Stomach (tissue), 19 donors: ENCODE measurements at places on chromosomes 3 and 15. TPM values are rescaled to one million over a fixed set of nuclear protein-coding genes. Genes with fewer than 3 reads are reported as not detected.

GRCh38 chr3:143041903-143042302 lies 40.5 kb downstream of the U2SURP start:
- peaks cover under 1% of the 10 kb centered on the region for H3K4me1 ChIP-seq
- H3K36me3 ChIP-seq, result peaks cover 16% of the 10 kb centered on the region
- DNase-seq, result no peak
- no peaks in the 10 kb centered on the region for H3K27me3 ChIP-seq
- no peak overlapping the region for H3K27ac ChIP-seq

Gene POPDC2
- total RNA-seq, result 8.5 TPM

GRCh38 chr3:197317250-197317963 lies 19.0 kb upstream of the DLG1 start:
- no peak for DNase-seq
- H3K4me1 ChIP-seq, result no peaks in the 10 kb centered on the region
- no peaks in the 10 kb centered on the region for H3K27me3 ChIP-seq

Gene CHRM5
- not detected for total RNA-seq

GRCh38 chr3:77203851-77204250 lies 164.0 kb downstream of the ROBO2 start:
- no peak overlapping the region for H3K4me3 ChIP-seq
- no peak overlapping the region for H3K27ac ChIP-seq
- H3K36me3 ChIP-seq, result no peaks in the 10 kb centered on the region
- H3K4me1 ChIP-seq, result no peaks in the 10 kb centered on the region
- DNase-seq, result no peak
- no peaks in the 10 kb centered on the region for H3K27me3 ChIP-seq

DNA sequence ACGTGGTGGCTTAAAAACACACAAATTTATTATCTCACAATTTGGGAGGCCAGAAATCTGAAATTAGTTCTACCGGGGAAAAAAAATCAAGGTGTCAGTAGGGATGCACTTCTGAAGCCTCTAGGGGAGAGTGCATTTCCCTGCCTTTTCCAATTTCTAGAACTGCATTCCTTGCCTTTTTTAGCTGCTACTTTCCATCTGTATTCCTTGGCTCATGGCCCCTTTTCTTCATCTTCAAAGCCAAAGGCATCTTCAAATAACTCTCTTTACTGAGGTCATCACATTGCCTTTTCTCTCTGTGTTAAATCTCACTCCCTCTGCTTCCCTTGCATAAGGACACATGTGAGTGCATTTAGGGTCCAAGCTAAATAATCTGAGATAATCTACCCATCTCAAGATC lies 69.5 kb upstream of the NEO1 start:
- no peak overlapping the region for H3K4me3 ChIP-seq
- no peaks in the 10 kb centered on the region for H3K4me1 ChIP-seq
- no peaks in the 10 kb centered on the region for H3K36me3 ChIP-seq

Gene ITIH1
- not detected for total RNA-seq

DNA sequence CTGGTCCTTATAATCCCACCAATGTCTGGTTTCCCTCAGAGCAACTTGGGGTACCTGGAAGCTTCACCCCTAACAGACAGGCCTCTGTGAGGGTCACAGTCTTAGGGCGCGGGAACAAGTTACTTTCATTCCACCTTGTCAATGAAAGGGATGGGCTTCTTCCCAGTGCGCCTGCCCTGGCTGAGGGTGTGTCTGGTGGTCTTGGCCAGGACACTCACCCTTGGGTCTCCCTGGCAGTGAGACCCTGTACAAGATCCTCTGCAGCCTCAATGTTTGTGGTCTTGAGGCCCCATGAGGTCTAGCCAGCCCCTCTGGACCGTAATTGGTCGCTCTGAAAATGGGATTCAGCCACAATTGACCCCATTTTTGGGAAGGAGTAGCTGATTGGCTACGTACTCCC lies 40.2 kb downstream of the SMAD6 start:
- no peak for DNase-seq
- no peak overlapping the region for H3K4me3 ChIP-seq
- H3K36me3 ChIP-seq, result no peaks in the 10 kb centered on the region
- no peak overlapping the region for H3K27ac ChIP-seq
- peaks cover 49% of the 10 kb centered on the region for H3K4me1 ChIP-seq
- H3K27me3 ChIP-seq, result no peaks in the 10 kb centered on the region

- DNase-seq, result peak; percentile 53
- no peak overlapping the region for H3K4me3 ChIP-seq
- no peaks in the 10 kb centered on the region for H3K36me3 ChIP-seq
- no peaks in the 10 kb centered on the region for H3K27me3 ChIP-seq
These were observed 27.2 kb downstream of the ABI3BP start for GRCh38 chr3:100966049-100966491.

Gene UBAP1L
- 5.3 TPM for total RNA-seq

DNA sequence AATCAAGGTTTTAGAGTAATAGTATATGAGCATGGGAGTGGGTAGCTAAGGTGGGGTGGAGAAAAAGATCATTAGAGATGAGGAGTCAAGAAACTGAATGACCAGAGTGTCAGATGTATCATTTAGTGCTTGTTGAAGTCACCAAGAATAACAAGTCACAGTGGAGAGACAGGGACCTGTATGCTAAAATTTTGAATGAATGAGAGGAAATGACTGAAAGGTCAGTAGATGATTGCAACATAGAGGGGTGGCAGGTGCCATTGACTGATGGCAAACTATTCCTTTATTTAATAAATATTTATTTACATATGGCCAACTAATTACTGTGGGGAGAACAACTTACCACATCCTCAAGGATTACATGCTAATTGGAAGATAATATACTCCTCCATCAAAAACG lies 75.0 kb upstream of the ANKRD28 start:
- H3K36me3 ChIP-seq, result no peaks in the 10 kb centered on the region
- H3K4me1 ChIP-seq, result no peaks in the 10 kb centered on the region
- no peaks in the 10 kb centered on the region for H3K27me3 ChIP-seq
- H3K4me3 ChIP-seq, result no peak overlapping the region
- DNase-seq, result no peak

DNA sequence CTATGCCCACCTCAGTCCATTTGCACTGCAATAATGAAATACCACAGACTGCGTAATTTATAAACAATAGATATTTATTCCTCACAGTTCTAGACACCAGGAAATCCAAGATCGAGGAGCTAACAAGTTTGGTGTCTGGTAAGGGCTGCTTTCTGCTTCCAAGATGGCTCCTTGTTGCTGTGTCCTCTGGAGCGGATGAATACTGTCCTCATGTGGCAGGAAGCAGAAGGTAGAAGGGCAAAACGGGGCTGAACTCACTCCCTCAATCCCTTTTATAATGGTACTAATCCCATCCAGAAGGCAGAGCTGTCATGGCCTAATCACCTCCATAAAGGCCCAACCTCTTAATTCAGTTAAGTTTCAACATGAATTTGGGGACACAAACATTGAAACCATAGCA lies 75.3 kb downstream of the P2RY1 start:
- H3K27me3 ChIP-seq, result no peaks in the 10 kb centered on the region
- no peak overlapping the region for H3K27ac ChIP-seq
- H3K36me3 ChIP-seq, result no peaks in the 10 kb centered on the region
- H3K4me3 ChIP-seq, result no peak overlapping the region
- H3K4me1 ChIP-seq, result no peaks in the 10 kb centered on the region
- DNase-seq, result peak; percentile 5

Gene RBPMS2
- 8.7 TPM for total RNA-seq

GRCh38 chr15:95365511-95366107 lies 964.9 kb upstream of the NR2F2 start:
- H3K27me3 ChIP-seq, result no peaks in the 10 kb centered on the region
- H3K27ac ChIP-seq, result no peak overlapping the region
- H3K4me3 ChIP-seq, result no peak overlapping the region
- DNase-seq, result peak; percentile 75
- H3K4me1 ChIP-seq, result no peaks in the 10 kb centered on the region

DNA sequence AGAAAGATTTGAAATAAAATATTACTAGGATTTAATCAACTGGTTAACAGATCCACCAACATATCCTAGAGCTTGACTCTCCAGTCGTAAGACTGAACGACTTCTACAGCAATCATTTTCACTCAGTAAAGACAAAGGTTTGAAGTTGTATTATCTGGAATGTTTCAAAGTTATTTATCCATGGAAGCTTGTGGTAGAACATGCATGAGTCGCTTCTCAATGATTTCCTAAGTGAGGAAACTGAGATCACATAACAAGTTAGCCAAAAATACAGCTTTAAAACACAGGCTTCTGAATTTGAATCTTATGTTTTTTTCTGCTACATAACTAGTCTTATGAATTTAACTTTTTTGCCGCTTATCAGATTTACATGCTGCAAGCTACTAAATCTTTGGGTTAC lies 241.8 kb downstream of the FOXP1 start:
- no peak for DNase-seq
- H3K4me1 ChIP-seq, result no peaks in the 10 kb centered on the region
- H3K4me3 ChIP-seq, result no peak overlapping the region
- no peaks in the 10 kb centered on the region for H3K36me3 ChIP-seq
- no peaks in the 10 kb centered on the region for H3K27me3 ChIP-seq

DNA sequence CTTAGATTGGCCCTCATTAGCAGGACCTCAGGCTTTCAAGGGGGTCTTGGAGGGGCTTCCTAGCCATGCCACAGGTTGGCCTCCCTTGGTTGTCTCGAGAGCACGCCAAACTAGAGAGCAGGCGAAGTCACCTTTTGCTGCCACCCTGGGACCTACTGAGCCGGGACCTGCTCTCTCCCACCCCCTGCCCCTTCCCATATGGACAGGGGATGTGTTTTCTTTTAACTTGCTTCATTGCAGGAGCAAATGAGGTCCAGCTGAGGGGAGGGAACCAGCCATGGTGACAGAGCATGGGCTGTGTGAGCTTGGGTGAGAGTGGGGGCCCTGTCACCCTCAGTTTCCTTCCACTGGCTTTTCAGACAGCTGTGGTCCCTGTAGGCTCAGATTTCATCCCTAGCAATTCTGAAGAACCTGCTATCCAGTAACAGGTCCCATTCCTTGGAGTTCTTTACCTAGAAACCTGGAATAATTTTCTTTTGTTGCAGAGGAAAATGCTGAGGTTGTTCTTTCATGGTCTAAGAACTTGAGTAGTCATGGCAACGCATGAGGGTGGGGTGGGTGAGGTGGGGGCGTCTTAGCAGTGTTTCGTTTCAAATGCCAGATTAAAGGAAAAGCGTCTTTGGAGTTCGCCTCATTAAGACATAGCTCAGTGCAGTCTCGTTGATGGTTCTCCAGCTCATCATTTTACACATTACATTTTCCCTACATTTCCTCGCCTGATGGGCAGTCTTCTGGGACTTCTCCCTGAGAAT lies 20.1 kb upstream of the MAGEF1 start:
- no peak overlapping the region for H3K27ac ChIP-seq
- H3K4me1 ChIP-seq, result peaks cover 7% of the 10 kb centered on the region

GRCh38 chr15:34047893-34048775 lies 9.1 kb upstream of the AVEN start:
- H3K4me3 ChIP-seq, result no peak overlapping the region
- no peaks in the 10 kb centered on the region for H3K4me1 ChIP-seq
- H3K27me3 ChIP-seq, result no peaks in the 10 kb centered on the region
- H3K36me3 ChIP-seq, result no peaks in the 10 kb centered on the region

Gene FBXL22
- total RNA-seq, result 12.5 TPM

DNA sequence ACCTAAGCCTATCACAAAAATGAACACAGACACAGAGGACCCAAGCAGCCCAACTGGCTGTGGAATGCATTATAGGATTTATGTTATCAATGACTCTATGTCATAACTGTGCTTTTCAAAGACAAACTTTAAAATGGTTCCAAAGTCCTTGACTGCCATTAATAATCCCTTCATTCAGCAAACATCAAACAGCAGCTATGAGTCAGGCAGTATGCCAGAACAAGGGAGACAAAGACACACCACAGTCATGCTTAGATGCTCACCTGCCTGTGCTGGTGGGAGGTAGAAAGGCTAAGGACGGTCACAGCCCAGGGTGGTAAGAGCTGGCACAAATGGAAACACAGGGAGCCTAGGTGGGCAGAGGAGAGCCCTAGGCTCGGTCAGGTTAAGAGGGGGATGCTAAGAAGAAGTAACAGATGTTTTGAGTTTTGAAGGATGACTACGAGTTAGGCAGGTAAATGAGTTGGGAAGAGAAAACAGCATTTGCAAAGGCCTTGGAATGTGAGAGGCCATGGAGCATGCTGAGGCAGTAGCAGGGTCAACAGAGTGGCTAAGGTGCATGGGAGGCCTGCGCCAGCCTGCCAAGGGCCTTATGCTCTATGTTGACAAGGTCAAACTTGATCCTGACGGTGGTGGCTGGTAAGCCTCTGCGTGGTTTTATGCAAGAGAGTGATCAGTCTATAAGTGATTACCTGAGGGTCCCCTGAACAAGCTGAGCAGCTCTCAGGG lies 23.0 kb downstream of the NMNAT3 start:
- no peaks in the 10 kb centered on the region for H3K36me3 ChIP-seq
- no peaks in the 10 kb centered on the region for H3K27me3 ChIP-seq
- peak; percentile 68 for DNase-seq
- H3K27ac ChIP-seq, result no peak overlapping the region
- no peak overlapping the region for H3K4me3 ChIP-seq

GRCh38 chr3:142278451-142278850 lies 53.1 kb upstream of the GK5 start:
- no peak overlapping the region for H3K27ac ChIP-seq
- H3K4me1 ChIP-seq, result no peaks in the 10 kb centered on the region
- DNase-seq, result no peak
- H3K27me3 ChIP-seq, result no peaks in the 10 kb centered on the region
- no peaks in the 10 kb centered on the region for H3K36me3 ChIP-seq
- no peak overlapping the region for H3K4me3 ChIP-seq

DNA sequence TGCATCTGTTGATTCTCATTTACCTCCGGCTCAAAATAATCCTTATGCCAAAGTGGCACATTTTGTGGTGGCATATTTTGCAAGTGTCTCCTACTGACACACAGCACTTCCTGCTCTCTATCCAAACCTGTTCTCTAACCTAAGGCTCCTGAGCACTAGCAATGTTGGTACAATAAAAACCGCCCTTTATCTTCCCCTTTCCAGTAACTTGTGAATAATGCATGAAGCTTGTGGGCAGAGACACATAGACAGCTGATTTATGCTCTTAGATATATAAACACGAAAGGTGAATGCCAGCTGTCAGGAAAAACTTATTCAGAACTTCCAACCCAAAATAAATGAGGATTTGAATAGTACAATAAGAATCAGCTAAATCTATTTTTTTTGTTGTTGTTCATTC lies 34.6 kb upstream of the ARPIN start:
- no peak for DNase-seq
- H3K36me3 ChIP-seq, result no peaks in the 10 kb centered on the region
- H3K27ac ChIP-seq, result no peak overlapping the region
- H3K4me1 ChIP-seq, result no peaks in the 10 kb centered on the region
- no peaks in the 10 kb centered on the region for H3K27me3 ChIP-seq

DNA sequence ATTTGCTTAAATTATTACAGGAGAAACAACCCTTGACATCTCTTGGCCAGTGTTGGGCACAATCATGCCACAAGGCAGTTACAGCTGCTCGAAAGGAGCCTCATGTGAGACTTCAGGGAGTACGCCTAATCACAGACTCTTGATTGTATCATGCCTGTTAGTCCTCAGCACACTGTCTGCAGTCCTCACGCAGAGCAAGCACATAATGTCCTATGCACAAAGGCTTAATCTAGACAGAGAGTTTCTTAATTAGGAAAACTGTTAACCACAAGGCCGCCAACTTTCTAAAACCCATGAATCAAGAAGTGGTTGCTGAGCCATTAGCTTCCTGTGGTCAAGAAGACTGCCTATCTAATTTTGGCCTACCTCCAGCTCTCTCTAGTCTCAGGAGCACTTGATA lies 172.0 kb downstream of the UNC13C start:
- H3K4me1 ChIP-seq, result no peaks in the 10 kb centered on the region
- no peak overlapping the region for H3K27ac ChIP-seq
- H3K27me3 ChIP-seq, result no peaks in the 10 kb centered on the region
- no peak for DNase-seq

GRCh38 chr3:59576606-59577005 lies 526.8 kb upstream of the CFAP20DC start:
- H3K27ac ChIP-seq, result no peak overlapping the region
- H3K27me3 ChIP-seq, result no peaks in the 10 kb centered on the region
- H3K4me1 ChIP-seq, result peaks cover 6% of the 10 kb centered on the region
- H3K4me3 ChIP-seq, result no peak overlapping the region

Gene RAF1
- total RNA-seq, result 113 TPM
